ENCODE measurements at places on chromosomes 13 and 19.
A peak's percentile ranks its signal among the peaks of the same experiment; 100 is the strongest.

DNA sequence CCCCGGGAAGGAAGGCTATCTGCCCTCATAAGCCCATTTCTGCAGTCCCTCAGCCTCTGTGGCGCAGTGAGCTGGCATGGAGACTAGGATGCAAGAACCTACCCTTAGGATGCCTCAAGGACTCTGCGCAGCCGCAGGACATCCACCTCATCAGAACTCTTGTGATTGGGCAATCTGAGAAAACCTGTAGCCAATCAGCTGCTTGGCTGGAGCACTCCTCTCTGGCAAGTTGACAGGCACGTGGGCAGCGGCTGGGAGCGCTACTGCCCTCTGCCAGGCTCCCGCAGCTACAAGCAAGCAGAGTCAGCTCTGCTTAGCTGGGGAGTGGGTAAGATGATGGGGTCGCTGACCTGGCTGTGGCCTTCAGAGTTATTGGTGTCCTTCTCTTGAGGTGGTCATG is 1.5 kb upstream of the ECSIT start:
- DNase-seq, result peak; percentile 28

GRCh38 chr19:9498183-9498902 is at the start of gene ZNF560:
Gene ZNF560 (minus strand): TSS chr19:9498616. CDS start chr19:9475313, 23,303 bp downstream.
- DNase-seq, result no peak

DNA sequence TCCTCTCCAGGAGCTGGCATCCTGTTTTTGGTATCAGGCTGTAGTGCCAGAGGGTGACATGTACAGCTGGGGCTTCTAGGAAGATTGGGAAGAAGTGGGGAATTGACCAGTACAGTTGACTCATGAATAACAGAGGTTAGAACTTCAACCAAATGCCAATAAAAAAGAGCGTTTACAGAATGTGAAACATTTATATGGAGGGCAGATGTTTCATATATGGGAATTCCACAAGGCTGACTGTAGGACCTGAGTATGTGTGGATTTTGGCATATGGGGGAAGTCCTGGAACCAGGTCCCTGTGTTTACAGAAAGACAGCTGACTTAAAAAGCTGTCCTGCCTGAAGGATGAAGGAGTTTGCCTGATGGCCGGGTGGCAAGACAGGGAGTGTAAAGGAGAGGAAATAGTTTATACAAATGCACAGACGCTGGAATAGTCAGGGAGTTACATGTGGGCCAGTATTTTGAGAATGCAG is 5.2 kb downstream of the CHAMP1 start:
- DNase-seq, result no peak

GRCh38 chr19:32570081-32570785 is 10.8 kb upstream of the PDCD5 start:
- DNase-seq, result peak; percentile 48

- DNase-seq, result peak; percentile 60
Observed at GRCh38 chr19:38395381-38396114, 7.1 kb downstream of the SPRED3 start.

GRCh38 chr13:91329733-91330132 is 17.8 kb upstream of the MIR17HG start:
- DNase-seq, result no peak

GRCh38 chr19:51001515-51001914 is at the start of gene KLK8:
Gene KLK8 (minus strand): TSS chr19:51001604. CDS start chr19:51001167, 437 bp downstream.
- no peak for DNase-seq

DNA sequence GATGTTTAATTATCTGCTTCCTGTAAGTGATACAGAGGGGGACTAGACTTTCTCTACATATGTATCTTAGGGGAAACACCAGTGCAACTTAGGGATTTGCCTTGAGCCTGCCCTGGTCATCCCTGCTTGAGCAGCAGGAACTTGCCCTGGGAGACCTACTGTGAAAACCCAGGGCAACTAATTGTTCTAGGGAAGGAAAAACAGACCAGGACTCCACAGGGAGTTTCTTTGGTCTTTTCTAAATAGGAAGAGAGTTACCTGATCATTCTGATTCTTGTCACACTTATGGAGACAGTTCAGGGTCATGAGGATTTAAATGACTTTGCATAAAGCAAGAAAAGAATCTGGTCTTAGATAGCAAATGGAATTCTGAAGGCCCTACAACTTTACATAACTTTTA is 89.1 kb downstream of the WASF3 start:
- no peak for DNase-seq

DNA sequence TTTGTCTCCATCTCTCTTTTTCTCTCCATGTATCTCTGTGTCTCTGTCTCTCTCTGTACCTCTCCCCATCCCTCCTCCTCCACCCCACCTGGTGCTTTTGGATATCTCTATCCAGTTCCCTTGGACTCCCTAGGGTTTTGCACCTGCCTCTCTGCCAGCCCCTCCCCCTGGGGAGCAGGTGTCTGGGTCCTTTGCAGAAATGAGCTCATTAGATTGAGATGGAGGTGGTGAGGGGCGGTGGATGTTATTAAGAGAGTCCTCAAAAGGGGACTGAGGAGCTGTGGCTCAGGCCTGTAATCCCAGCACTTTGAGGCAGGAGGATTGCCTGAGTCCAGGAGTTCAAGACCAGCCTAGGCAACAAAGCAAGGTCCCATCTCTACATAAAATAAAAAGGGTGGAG is 2.1 kb downstream of the KCNN4 start:
- no peak for DNase-seq

- DNase-seq, result no peak
Observed at GRCh38 chr13:66996503-66996902, 233.6 kb downstream of the PCDH9 start.

GRCh38 chr19:47848823-47849473 is 10.1 kb upstream of the TPRX2 start:
- DNase-seq, result peak; percentile 32

GRCh38 chr19:400976-401865 is 7.7 kb downstream of the C2CD4C start:
- DNase-seq, result no peak

GRCh38 chr19:19171821-19172532 is 1.9 kb upstream of the MEF2B start:
- DNase-seq, result no peak

GRCh38 chr19:3336351-3336679 is 30.1 kb upstream of the NFIC start:
- DNase-seq, result no peak

DNA sequence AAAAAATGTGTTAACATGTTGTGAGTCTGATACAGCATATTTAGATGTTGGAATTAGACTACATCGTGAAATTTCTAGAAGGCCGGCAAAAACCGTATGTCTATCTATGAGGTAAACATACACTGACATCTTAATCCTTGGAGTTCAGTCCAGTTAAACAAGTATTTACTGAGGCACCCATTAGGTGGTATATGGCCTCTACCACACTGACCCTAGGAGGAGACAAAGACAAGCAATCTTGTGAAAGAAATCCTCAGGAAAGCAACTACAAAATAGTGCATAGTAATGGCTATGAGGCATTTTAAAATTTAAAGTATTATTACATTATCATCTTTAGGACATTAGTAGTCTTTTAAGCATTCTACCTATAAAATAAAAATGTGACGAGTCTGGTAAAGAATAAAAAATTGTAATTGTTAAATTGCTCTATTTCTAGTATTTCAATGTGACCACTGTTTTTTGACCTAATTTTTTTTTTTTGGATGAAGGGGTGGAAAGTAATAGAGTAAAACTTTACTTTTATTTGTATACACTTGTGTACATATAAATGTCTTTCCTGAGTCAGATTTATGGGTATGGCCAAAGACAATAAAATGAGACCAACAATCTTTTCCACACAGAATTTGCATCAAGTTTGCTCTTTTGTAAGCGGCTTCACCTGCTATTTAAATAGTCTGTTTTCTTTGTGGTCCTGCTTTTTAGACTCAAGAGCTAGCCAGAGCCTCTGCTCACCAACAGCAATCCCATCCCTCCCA is 50.5 kb downstream of the KATNAL1 start:
- no peak for DNase-seq

DNA sequence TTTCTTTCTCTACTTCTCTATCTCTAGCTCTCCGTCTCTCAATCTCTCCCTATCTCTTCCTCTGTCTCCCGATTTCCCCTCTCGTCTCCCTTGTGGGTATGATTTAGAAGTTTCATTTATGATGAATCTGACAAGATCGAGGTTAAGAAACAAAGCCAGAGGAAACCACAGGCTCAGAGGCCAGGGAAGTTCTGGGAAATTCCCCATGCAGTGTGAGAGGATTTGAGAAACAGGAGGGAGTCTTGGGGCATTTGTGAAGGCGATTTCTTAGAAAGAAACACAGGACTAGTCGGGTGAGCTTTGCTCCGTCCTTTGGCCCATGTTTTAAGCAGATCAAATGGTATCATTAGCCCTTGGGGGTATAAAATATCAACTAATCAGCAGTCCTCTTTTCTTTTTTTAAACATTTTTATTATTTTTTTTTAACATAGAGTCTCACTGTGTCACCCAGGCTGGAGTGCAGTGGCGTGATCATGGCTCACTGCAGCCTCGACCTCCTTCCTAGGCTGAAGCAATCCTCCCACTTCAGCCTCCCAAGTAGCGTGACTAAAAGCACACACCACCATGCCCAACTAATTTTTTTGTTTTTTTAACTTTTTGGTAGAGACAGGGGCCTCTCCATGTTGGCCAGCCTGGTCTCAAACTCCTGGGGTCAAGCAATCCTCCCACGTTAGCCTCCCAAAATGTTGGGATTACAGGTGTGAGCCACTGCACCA is 25.8 kb downstream of the TNFSF9 start:
- DNase-seq, result no peak

DNA sequence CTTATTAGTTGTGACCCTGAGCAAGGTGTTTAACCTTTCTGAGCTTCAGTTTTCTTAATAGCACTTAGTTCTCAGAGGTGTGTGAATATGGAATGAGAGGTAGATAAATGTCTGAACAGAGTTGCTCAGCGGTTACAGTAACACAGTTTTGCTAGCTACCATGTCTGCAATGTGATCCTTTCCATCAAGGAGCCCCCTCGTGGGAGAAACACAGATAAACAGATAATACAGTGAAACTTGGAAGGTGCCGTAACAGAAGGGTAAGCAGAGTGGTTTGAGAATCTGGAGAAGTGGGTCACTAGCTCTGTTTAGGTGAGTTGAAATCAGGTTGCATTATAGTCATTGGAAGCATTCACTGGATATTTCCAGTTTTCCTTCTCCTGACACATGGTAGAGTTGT is 38.9 kb downstream of the IRS2 start:
- DNase-seq, result no peak

- no peak for DNase-seq
Observed at GRCh38 chr13:33865945-33866344, 48.0 kb downstream of the RFC3 start.

DNA sequence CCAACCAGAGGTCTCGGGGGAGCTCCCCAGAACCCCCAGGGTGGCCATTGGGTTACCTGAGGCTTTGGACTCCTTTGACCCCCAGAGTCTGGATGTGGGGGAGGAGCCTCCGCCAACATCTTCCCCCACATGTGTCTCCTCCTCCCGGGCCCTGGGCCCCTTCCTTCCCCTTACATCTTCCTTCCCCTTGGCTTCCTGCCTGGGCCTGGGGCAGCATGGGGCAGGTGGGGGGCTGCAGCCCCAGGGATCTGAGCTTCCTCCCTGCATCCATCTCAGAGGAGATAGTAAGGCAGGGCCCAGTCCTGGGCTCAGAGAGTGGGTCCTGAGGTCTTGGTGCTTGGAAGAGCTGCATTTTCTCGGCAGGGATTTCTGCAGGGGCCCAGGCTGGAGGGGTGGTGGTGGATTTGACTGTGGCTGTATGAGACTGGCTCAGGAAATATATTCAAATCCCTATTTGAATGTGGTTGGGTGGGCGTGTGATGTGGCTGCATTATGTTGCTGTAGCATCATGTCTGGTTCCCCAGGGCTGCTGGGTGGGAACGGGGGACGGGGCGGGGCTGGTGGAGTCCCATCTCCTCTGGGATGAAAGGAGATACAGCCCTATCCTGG is 919 bp downstream of the VAV1 start:
- peak; percentile 56 for DNase-seq

- DNase-seq, result no peak
Observed at GRCh38 chr13:73937441-73937840, 196.8 kb downstream of the KLF12 start.

GRCh38 chr19:44777715-44778347 is at the start of gene CBLC:
Gene CBLC (plus strand): TSS chr19:44777890. CDS start chr19:44777932, 42 bp downstream.
- no peak for DNase-seq

- DNase-seq, result peak; percentile 48
Observed at GRCh38 chr19:459724-460511, 915 bp downstream of the SHC2 start.

DNA sequence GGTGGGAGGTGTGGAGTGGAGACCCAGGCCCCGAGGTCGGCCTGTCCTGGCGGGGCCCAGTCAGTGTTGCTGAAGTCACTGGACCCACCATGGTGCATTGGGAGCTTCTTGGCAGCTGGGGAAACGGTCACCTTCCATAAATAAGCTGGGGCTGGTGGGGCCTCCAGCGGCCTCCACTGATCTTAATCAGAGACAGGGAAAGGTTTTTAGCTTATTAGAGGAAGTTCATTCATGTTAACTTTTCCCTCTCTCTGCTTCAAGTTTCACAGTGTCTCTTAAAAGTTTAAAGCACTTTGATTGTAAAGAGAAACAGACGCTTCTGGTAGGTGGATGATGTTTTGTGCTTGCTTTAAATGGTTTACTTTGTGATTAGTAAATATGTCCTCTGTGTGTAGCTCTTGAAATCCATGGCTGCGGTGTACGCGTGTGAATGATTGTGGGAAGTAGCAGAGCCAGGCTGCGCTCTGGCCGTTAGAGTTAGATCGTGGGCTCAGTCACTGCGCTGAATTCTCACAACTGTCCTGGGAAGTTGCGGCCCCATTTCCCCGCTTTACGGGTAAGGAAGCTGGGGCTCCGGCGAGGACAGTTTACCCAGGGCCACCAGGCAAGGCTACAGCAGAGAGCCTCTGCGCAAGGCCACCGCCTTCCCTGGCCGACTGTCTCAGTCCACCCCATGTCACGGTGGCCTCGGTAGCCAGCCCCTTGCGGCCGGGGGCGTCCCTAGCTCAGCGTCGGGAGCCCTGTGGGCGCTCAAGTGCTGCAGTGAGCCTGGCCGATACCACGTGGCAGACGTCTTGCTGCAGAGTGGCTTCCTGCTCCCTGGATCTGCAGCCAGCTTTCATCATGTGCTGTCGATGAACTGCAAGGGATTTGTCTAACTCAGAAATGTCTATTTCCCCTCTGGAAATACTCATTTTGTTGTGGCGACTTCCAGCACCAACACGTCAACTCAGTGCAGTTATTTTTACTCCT is 16.5 kb upstream of the NDUFS7 start:
- DNase-seq, result no peak

DNA sequence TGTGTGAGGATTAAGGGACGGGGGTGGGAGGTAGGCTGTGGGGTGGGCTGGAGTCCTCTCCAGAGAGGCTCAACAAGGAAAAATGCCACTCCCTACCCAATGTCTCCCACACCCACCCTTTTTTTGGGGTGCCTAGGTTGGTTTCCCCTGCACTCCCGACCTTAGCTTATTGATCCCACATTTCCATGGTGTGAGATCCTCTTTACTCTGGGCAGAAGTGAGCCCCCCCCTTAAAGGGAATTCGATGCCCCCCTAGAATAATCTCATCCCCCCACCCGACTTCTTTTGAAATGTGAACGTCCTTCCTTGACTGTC is 5.5 kb downstream of the FOSB start:
- no peak for DNase-seq

DNA sequence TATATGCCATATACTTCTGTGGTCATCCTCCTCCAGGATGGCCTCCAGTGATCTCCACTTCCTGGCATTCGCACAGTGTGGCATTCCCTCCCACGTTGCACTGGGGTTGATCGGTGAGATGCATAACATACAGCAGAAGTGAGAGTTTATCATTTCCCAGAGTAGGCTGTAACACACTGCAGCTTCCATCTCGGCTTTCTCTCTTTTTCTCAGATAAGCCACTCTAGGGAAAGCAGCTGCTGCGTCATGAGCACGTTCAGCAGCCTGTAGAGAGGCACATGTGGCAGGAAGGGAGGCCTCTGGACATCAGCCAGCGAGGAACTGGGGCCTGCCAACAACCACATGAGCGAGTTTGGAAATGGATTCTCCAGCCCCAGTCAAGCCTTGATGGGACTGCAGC is 807.1 kb downstream of the DIAPH3 start:
- no peak for DNase-seq

Data from activated T-cell treated with anti-CD3 and anti-CD28 coated beads, Interleukin-2, amount 50 U/mL, for 1 hour (primary cell).